ENCODE measurements at places on chromosomes 4 and X.

DNA sequence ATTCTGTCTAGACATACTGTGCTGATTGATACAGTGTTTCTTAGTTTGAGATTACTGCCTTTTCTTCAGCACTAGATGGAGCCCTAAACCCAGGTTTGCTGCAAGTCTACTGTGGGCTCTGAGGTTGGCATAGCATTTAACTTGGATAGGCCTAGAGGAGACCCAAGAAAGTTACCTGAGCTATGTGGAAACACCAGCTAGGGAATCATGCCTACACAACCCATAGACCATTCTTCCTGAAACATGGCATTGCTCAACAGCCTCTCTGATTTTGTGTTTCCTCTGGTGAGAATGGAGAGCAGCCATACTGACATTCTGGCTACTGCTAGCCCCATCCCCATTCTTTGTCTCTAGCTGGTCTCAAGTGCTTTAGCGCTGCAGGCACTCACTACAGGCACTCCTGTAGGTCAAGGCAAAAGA lies 287.7 kb upstream of the PCDH18 start:
- DNase-seq, result no peak

DNA sequence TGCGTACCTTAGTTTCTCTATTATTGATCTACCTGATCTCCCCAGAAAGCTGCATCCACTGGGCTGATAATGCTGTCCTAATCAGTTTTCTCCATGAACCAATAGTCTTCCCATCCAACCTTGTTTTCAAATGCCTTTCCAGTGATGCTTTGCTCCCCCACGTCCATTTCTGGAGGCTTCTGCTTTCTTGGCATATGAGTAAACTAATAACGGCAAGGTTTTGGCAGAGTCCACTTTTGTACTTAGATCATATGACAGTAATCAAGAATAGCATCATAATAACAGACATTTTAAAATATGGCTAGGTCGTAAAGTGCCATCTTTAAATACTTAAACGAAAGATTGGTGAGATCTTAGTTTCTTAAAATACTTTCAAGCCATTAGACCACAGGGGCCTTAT lies 38.4 kb upstream of the FAM9B start:
- DNase-seq, result no peak

DNA sequence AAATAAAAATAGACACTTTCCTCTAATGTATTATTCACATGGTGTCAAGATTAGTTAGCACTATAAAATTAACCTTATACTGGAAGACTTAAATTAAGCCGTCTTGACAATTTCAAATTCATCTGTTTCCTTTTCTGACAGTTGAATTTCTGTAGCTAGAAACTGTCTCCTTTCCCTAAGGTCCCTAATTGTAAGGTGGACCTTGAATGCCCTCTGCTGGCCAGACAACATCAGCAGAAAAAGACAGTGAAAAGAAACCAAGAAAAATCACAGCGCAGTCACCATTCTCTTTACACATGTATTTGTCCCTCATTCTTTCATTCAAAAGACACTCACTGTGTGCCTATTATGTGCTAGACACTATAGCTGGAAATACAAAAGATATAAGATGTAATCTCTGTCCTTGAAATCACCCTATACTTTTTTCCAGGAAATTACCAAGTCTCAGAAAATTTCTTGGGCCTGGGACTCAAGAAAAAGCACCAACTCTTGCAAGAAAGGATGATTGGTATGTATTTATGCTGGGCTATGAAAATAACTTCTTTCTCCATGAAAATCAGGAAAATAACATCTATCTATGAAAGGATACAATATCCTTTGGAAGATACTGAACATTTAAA lies 32.7 kb upstream of the AMBN start:
- DNase-seq, result no peak

- no peak for DNase-seq
These were observed 257.1 kb downstream of the BCOR start for GRCh38 chrX:39840581-39841093.

DNA sequence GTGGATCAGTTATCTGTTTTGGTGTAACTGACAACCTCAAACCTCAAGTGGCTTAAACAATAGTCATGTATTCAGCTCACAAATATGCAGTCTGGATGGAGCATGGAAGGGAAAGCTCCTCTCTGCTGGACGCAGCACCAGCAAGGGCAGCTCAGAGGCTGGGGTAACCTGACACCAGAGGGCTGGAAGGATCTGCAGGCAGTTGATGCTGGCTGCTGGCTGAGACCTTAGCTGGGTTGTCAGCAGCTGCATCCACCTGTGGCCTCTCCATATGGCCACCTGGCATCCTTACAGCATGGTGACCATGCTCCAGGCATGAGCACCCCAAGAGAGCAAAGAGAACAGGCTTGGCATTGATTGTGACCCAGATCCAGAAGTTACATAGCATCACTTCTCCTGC lies 46.7 kb downstream of the ENPP6 start:
- DNase-seq, result no peak

- no peak for DNase-seq
These were observed 32.1 kb upstream of the RAPGEF2 start for GRCh38 chr4:159070742-159071141.

Measured in left lung (tissue), 14 donors.